ENCODE measurements at places on chromosomes 11 and 22.

- DNase-seq = no peak
These were observed 12.9 kb downstream of the RIBC2 start for GRCh38 chr22:45426387-45426786.

GRCh38 chr11:13955971-13956421 lies 6.5 kb upstream of the SPON1 start:
- DNase-seq = peak; percentile 53

GRCh38 chr11:117185736-117186430 lies 7.3 kb downstream of the SIDT2 start:
- DNase-seq = no peak

GRCh38 chr22:38681582-38682335 lies at the start of gene TOMM22:
Gene TOMM22 (plus strand): TSS chr22:38681957. CDS start chr22:38681979, 22 bp downstream.
- DNase-seq = peak; percentile 68

- DNase-seq = no peak
These were observed 10.8 kb downstream of the TTLL8 start for GRCh38 chr22:50047346-50047745.

GRCh38 chr11:26227301-26227746 lies 104.6 kb upstream of the ANO3 start:
- DNase-seq = peak; percentile 8

GRCh38 chr11:6559369-6559768 lies 44.0 kb downstream of the RRP8 start:
- no peak for DNase-seq

DNA sequence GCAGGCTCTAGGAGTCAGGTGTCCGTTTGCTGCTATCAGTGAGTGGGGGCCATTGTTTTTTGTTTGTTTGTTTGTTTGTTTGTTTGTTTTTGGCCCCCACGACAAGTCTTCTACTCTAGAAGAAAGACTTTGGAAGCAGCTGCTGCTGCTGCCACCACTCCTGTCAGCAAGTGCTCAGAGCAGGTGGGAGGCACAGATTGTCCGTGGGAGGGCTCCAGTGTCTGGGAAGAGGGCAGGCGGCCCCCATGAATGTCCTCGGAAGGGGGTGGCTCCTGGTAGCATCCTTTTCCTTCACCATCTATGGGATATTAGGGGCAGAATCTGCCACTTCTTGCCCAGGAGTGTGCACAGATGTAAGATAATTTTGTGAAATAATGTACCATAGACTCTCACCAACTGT lies 37.8 kb upstream of the YWHAH start:
- no peak for DNase-seq

DNA sequence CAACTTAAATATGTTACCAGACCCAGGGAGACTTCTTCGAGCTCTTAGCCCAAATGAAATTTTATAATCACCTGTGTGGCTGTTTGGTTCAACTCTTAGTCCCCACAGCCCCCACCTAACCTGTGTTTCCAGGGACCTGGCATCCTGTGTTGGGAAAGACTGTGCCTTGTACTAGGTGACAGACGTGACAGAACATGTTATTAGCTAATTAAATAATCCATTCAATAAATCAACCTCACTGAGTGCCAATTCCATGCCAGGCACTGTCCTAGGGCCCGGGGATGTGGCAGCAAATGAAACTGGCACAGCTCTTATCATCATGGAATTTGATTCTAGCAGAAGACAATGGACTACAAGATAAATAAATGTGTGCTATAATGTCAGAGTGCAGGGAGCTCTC lies 431.9 kb downstream of the MIAT start:
- no peak for DNase-seq

DNA sequence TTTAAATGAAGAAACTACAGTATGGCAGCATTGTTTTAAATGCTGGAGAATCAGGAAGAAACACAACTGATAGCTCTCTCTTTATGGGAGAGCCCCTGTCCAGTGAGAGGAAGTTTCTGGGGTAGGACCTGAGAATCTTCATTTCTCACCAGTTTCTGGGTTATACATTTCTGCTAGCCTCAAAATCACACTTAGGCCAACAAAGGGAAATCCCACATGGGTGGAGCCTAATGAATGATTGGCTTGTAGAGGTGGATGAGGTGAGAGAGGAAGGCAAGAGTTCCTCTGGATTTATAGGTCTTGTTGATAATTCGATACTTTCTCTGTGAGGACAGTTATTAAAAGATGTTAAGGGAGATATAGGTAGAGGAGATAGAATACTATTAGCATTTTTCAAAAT lies 1397.3 kb upstream of the TENM4 start:
- DNase-seq = no peak

- peak; percentile 45 for DNase-seq
These were observed 1032.5 kb downstream of the DLG2 start for GRCh38 chr11:84594602-84595001.

- DNase-seq = no peak
These were observed 40.6 kb downstream of the FBLN1 start for GRCh38 chr22:45543243-45543642.

DNA sequence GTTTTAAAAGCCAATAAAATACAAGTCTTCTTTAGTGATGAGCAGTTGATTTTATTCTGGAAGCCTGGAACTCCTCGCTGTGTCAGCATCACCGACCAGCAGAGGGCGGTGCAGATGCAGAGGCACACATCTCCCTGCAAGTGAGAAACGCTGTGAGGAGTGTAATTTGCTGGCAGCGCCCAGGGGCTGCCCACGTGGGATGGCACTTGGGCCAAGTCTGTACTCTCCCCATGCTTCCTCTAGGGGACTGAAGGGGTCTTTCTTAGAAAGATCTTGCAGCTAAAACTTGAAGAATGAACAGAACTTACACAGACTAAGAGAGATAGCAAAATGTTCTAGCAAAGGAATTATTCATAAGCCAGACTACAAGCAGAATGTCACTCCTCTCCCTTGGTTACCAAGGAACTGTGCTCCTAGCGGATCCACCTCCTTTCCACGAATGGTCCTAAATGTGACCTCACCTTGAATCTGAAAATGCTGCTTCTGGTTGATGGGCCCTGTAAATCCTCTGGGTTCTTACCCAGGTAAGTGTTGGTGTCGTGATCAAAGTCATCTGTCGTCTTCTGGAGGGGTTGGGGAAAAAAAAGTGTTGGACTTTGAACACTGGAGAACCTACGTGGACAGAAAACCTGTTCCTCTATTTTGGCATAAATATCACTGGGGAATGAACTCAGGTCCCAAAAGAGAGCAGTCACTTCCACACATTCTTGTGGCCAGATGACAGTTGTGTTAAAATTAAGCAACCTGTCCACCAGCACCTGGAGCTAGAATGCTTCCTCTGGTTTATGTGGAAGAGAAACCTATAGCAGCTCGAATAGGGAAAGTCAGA lies 31.8 kb downstream of the CNTF start:
- peak; percentile 55 for DNase-seq

- DNase-seq = no peak
These were observed 79.7 kb upstream of the PITPNB start for GRCh38 chr22:27998511-27999410.

GRCh38 chr11:18721561-18722292 lies 4.3 kb downstream of the IGSF22 start:
- peak; percentile 48 for DNase-seq

DNA sequence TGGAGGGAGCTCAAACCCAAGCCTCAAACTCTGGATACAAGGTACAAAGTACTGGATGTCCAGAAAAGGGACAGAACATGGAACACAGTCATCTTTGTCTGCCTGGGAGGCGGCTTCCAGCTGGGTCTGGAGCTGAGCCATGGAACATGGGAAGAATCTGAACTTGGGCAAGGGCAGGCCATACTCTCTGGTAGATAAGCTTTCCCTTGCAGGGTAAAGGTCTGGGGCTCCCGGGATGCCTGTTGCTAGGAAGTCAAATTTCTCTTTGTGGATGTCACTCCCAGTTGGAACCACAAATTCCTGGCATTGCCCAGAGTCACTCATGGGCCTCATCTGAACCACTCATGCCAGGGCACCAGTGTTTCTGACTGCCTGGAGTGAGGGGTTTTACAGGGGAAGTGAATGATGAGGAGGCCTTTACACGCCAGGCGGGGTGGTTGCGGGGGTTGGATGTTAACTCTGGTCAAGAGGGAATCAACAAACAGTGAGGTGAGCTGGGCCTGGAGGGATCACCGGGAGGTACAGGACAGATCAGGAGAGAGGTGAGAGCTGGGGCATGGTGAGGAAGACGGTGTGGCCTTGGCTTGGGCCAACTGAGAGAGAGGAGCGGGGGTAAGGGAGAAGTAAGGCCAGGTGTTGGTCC lies 5.7 kb downstream of the FTH1 start:
- DNase-seq = no peak

DNA sequence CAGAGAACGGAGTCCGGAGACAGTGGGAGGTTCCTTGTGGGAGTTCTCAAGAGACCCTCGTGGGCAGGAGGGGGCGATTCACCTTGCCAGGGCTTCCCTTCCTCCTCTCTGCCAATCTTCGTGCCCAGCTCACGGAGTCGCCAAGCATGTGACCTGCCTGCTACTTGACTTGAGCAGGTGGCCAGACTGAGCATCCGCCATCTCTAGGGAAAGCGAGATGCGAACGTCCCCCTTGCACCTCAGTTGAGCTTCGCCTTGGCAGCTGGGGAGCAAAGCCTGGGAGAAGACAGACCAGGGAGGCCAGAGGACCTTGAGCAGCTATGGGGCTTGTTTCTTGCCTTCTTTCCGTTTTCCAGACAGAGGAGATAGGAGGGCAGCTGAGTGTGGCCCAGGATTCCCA lies 123.2 kb downstream of the GRIK4 start:
- no peak for DNase-seq

GRCh38 chr11:62153087-62153395 lies 29.2 kb downstream of the INCENP start:
- DNase-seq = no peak

- no peak for DNase-seq
These were observed 19.8 kb upstream of the PSMA1 start for GRCh38 chr11:14539982-14540421.

GRCh38 chr22:49406879-49407587 lies 420.6 kb downstream of the BRD1 start:
- DNase-seq = no peak

DNA sequence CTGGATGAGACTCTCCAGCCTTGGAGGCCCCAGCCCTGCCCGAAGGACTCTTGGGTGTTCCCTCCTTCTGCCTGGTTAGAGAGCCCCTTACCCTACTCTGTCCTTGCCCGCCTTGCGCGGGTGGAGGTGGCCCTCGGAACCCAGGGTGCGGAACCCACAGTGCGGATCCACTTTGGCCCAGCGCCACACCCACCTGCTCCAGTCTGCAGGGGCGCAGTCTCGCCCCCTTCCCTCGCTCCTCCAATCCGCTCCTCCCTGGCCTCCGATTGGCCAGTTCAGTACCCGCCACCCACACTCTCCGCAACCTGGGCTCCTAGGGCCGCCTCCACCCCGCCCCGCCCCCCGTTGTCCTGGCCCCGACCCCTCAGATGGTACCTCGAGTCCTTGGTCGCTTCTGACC lies 2.4 kb downstream of the CAPN1 start:
- no peak for DNase-seq

DNA sequence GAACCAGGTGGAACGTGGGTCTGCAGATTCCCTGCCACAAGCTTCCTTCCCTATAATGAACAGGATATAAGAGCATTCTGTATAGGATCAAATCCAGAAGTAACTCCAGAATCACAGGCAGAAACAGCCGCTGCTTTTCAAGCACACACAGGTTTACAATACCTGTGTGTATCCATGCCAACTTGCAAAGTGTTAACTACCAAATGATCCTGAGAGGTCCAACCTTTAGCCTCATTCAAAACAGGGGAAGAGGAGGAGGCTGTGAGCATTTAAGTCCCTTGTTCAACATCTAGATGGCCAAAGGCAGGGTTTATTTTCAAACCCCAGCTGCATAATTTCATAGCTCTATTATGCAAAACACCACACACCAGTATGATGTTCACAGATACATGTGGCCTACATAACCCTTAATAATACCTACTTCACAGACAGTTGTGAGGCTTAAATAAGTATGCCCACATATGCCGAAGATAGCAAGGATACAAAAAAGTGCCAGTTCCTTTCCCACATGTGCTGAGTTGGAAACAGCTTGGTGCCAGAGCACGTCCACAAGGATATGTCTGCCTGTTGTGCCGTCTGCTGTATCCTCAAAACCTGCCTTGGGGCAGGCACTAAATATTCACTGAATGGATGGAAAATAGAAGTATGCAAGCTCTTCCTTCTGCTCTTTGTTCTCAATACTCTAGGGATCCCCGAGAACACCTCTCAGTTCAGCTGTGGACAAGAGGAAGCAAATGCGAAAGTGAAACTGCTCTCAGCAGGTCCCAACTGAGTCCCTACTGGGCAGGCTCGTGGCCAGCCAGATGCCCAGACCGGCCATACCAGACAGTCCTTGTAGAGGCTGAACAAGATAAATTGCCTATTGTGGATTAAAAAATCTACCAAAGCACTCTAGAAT lies 66.8 kb downstream of the LARGE1 start:
- DNase-seq = peak; percentile 48

GRCh38 chr11:119796363-119797060 lies 67.5 kb upstream of the NECTIN1 start:
- DNase-seq = no peak

DNA sequence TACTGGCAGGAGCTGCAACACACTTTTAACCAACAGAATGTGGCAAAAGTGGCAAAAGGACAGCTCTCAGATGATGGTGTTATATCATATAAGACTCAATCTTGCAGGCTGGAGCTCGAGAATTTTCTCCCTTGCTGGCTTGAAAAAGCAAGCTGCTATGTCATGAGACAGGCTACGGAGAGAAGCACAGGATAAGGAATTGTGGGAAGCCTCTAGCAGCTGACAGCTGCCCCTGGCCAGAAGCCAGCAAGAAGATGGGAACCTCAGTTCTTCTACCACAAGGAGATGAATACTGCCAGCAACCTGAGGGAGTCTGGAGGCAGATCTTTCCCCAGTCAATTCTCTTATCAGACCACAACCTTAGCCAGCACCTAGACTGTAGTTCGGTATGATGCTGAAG lies 24.6 kb downstream of the FXYD6 start:
- no peak for DNase-seq

DNA sequence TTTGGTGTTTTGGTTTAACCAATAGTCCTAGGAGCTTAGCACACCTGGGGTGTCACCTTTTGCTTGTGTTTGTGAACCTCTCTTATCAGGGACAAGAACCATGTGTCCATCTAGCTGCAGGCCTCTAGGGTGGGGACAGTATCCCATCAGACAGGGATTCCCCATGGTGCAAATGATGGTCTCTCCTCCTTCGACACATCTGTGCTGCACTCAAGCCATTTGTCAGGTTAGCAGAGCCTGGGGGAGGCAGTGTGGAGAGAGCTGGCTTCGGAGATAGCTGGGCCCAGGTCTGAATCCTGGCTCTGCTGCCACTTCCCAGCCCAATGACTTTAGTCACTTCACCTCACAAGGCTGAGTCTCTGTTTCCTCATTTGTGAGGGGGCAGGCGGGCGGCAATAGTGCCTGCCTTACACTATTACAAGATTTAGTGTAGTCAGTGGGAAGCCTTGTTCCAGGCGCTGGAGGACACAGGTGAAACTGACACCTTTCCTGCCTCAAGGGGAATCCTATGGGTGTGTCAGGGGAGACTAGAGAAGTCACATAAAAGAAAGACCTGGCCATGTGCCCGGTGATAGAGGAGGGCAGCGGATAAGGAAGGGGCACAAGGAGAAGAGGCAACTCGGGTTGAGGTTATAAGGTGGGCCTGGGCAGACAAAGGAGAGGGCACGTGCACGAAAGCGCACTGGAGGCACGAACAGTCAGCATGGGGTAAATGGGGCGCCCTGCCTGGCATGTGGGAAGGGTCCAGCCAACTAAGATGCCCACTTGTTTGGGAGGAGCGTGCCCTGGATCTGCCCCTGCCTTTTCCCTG lies 12.6 kb downstream of the KLHL35 start:
- no peak for DNase-seq
